ENCODE measurements at places on chromosomes 5 and 9.

GRCh38 chr5:163330723-163331668 is 106.4 kb upstream of the CCNG1 start:
- no peaks in the 10 kb centered on the region for H3K36me3 ChIP-seq
- no peak overlapping the region for H3K4me3 ChIP-seq
- no peak for DNase-seq
- H3K27ac ChIP-seq = no peak overlapping the region
- H3K27me3 ChIP-seq = no peaks in the 10 kb centered on the region

GRCh38 chr5:64690104-64690416 is 243 bp upstream of the SHISAL2B start:
- H3K4me3 ChIP-seq = no peak overlapping the region
- H3K27ac ChIP-seq = no peak overlapping the region
- H3K36me3 ChIP-seq = no peaks in the 10 kb centered on the region
- peaks cover 6% of the 10 kb centered on the region for H3K4me1 ChIP-seq
- peaks cover 22% of the 10 kb centered on the region for H3K27me3 ChIP-seq

DNA sequence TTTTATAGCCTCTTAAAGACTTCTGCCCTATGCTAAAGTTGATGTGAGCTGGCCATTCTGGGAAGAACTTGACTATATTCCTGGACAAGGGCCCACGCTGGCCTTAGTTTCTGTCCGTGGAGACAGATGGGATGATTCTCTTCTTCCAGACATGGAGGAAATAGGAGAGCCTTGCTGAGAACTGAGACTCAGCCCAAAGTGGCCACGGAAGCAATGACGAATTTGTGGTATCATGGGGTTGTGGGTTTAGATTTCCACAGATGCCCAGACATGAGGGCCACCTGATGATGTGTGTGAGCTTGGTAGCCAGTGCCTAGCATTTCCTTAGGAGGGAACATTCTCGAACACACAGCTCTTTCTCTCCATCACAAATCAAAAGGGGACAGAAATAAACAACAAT is 309.1 kb downstream of the NSG2 start:
- H3K4me3 ChIP-seq = no peak overlapping the region
- H3K36me3 ChIP-seq = no peaks in the 10 kb centered on the region
- H3K27ac ChIP-seq = no peak overlapping the region
- DNase-seq = no peak
- no peaks in the 10 kb centered on the region for H3K27me3 ChIP-seq

- no peak for DNase-seq
- peaks cover 16% of the 10 kb centered on the region for H3K4me1 ChIP-seq
- H3K27ac ChIP-seq = no peak overlapping the region
Observed at GRCh38 chr9:33453286-33453860, 6.0 kb upstream of the AQP3 start.

GRCh38 chr5:136135536-136135935 is 2.9 kb downstream of the SMAD5 start:
- H3K4me1 ChIP-seq = peaks cover 17% of the 10 kb centered on the region
- no peaks in the 10 kb centered on the region for H3K27me3 ChIP-seq
- peaks cover 1% of the 10 kb centered on the region for H3K36me3 ChIP-seq
- H3K27ac ChIP-seq = no peak overlapping the region
- no peak for DNase-seq
- no peak overlapping the region for H3K4me3 ChIP-seq

DNA sequence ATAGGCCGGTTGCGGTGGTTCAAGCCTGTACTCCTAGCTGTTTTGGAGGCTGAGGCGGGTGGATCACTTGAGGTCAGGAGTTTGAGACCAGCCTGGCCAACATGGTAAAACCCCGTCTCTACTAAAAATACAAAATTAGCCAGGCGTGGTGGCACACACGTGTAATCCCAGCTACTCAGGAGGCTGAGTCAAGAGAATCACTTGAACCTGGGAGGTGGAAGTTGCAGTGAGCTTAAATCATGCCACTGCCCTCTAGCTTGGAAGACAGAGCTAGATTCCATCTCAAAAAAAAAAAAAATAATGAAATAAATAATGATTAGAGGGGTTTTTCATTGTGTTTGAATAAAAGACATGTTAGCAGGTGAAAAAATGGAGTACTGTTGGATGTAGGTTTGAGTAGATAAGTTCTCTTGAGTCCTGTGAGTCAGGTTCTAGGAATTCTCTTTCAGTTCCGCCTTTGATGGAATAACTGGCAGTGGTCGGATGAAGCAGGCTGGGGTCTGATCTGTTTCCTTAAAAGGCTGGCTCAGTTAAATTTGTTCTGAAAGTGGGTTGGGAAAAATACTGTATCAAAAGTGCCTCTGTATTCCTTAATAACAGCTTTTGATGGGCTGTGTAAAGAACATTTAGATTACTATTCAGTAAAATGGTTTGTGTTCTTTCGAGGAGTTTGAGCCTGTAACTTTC is 73.2 kb downstream of the AOPEP start:
- no peak overlapping the region for H3K27ac ChIP-seq
- H3K4me3 ChIP-seq = no peak overlapping the region
- H3K36me3 ChIP-seq = peaks cover 1% of the 10 kb centered on the region
- no peaks in the 10 kb centered on the region for H3K27me3 ChIP-seq
- H3K4me1 ChIP-seq = peaks cover 5% of the 10 kb centered on the region
- DNase-seq = no peak

DNA sequence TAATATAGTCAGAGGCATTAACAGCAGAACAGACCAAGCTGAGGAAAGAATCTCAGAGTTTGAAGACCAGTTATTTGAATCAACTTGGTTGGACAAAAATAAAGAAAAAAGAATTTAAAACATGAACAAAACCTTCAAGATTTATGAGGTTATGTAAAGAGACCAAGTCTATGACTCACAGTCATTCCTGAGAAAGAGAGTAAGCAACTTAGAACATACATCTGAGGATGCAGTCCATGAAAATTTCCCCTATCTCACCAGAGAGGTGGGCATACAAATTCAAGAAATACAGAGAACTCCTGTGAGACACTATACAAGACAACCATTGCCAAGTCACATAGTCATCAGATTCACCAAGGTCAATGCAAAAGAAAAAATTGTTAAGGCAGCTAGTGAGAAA is 17.4 kb upstream of the C9orf72 start:
- DNase-seq = no peak
- H3K4me3 ChIP-seq = no peak overlapping the region
- no peaks in the 10 kb centered on the region for H3K27me3 ChIP-seq
- H3K4me1 ChIP-seq = peaks cover 9% of the 10 kb centered on the region
- no peaks in the 10 kb centered on the region for H3K36me3 ChIP-seq
- no peak overlapping the region for H3K27ac ChIP-seq

GRCh38 chr5:155049569-155050383 is 36.2 kb downstream of the KIF4B start:
- no peaks in the 10 kb centered on the region for H3K4me1 ChIP-seq
- no peak for DNase-seq
- H3K27ac ChIP-seq = no peak overlapping the region
- H3K27me3 ChIP-seq = no peaks in the 10 kb centered on the region

- no peaks in the 10 kb centered on the region for H3K27me3 ChIP-seq
- no peak for DNase-seq
- no peaks in the 10 kb centered on the region for H3K36me3 ChIP-seq
- H3K4me1 ChIP-seq = no peaks in the 10 kb centered on the region
- H3K4me3 ChIP-seq = no peak overlapping the region
- H3K27ac ChIP-seq = no peak overlapping the region
Observed at GRCh38 chr9:116276651-116277121, 123.1 kb downstream of the PAPPA start.

DNA sequence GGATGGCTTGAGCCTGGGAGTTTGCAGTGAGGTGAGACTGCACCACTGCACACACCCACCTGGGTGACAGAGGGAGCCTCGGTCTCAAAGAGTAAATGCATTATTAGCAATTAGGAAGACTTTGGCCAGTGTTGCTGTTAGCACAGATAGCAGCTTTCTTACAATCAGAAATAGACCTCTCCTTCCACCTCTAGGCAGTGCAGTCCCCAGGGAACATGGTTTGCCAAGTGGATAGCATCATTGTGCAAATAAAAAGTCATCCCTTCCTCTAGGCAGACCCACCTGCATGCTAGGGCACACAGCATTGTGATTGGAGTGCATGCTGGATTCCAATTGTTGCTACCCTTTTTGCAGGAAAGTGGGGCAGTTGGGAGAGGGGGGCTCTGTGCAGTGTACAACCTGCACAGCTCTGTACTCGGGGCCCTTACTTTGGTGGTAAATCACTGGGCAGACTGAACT is 77.9 kb upstream of the KLF9 start:
- no peak overlapping the region for H3K27ac ChIP-seq
- no peaks in the 10 kb centered on the region for H3K27me3 ChIP-seq

- no peak for DNase-seq
- no peaks in the 10 kb centered on the region for H3K4me1 ChIP-seq
- H3K4me3 ChIP-seq = no peak overlapping the region
- no peak overlapping the region for H3K27ac ChIP-seq
- no peaks in the 10 kb centered on the region for H3K36me3 ChIP-seq
Observed at GRCh38 chr5:11955331-11955730, 51.1 kb upstream of the CTNND2 start.

- no peaks in the 10 kb centered on the region for H3K36me3 ChIP-seq
- H3K27me3 ChIP-seq = no peaks in the 10 kb centered on the region
Observed at GRCh38 chr9:87445646-87446045, 52.0 kb upstream of the DAPK1 start.

- DNase-seq = no peak
- no peaks in the 10 kb centered on the region for H3K4me1 ChIP-seq
- no peaks in the 10 kb centered on the region for H3K36me3 ChIP-seq
- no peak overlapping the region for H3K27ac ChIP-seq
- H3K4me3 ChIP-seq = no peak overlapping the region
Observed at GRCh38 chr9:109726119-109726518, 53.9 kb upstream of the PALM2AKAP2 start.

GRCh38 chr5:4383102-4383501 is 757.0 kb upstream of the ADAMTS16 start:
- H3K4me3 ChIP-seq = no peak overlapping the region
- H3K27me3 ChIP-seq = no peaks in the 10 kb centered on the region
- H3K36me3 ChIP-seq = no peaks in the 10 kb centered on the region

DNA sequence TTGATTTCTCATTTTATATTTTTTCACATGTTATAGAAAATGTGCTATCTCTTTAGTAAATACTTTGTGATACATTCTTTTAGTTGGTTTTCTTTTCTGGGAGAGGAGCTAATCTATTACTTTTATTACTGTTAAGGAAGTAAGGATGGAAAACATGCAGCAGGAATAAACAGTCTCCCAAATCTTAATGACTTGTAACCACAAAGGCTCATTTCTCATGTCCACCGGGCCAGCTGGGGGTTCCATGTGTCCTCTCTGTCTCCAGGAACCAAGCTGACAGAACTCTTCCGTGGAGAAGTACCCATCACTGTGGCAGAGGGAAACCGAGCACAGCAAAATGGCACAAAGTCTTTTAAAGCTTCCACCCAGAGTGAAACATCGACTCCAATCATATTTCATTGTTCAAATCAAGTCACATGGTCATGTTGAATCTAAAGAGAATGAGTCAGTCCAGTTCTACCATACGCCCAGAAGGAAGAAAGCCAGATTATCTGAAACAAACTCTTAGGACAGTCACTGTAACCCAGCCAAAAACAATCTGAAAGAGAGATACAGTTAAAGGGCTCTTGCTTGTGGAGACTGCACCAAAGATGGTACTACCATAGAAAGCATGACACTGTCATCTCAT is 97.1 kb upstream of the CDH6 start:
- H3K36me3 ChIP-seq = no peaks in the 10 kb centered on the region
- H3K4me3 ChIP-seq = no peak overlapping the region
- H3K27me3 ChIP-seq = no peaks in the 10 kb centered on the region
- DNase-seq = no peak

- H3K4me3 ChIP-seq = no peak overlapping the region
- no peak for DNase-seq
- no peaks in the 10 kb centered on the region for H3K4me1 ChIP-seq
- no peaks in the 10 kb centered on the region for H3K36me3 ChIP-seq
- H3K27ac ChIP-seq = no peak overlapping the region
Observed at GRCh38 chr5:130720355-130720754, 444.7 kb downstream of the HINT1 start.

DNA sequence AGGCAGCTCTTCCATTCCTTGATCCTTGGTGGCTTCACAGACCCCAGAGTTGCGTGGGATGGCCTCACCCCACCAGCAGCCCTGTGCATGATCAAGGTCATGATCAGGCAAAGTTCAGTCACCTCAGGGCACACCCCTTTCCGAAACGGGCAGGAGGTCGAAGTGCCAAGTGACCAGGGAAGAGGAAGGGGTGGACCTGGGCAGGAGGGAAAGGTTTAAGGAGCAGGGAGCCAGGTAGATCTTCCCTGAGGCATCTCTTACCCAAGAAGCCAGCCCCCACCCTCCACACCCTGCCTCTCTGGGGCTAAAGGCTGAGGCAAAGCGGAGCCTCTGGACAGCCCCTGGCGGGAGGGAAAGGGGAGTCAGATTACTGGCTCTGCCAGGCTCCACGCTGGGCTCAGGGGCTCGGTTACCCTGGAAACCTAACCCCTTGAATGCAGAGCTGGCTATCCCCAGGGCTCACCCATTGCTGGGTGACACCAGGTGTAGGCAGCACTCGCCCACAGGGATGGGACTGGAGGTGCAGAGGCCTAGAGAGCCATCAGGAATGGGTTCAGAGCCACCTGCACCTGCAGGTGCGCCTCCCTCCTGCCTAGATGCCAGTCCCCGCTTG is 3.6 kb downstream of the MGAT4B start:
- H3K27me3 ChIP-seq = no peaks in the 10 kb centered on the region
- H3K4me3 ChIP-seq = no peak overlapping the region
- peak; percentile 19 for DNase-seq
- H3K36me3 ChIP-seq = peaks cover 29% of the 10 kb centered on the region
- H3K27ac ChIP-seq = no peak overlapping the region

GRCh38 chr5:153489611-153490010 is 859 bp upstream of the GRIA1 start:
- H3K4me1 ChIP-seq = no peaks in the 10 kb centered on the region
- H3K27me3 ChIP-seq = peaks cover 17% of the 10 kb centered on the region
- H3K27ac ChIP-seq = no peak overlapping the region
- H3K36me3 ChIP-seq = no peaks in the 10 kb centered on the region

- no peaks in the 10 kb centered on the region for H3K27me3 ChIP-seq
- no peaks in the 10 kb centered on the region for H3K4me1 ChIP-seq
- no peak for DNase-seq
- no peak overlapping the region for H3K27ac ChIP-seq
Observed at GRCh38 chr5:167168971-167169370, 1122.5 kb upstream of the WWC1 start.

- H3K36me3 ChIP-seq = no peaks in the 10 kb centered on the region
- H3K4me1 ChIP-seq = no peaks in the 10 kb centered on the region
- H3K27ac ChIP-seq = no peak overlapping the region
- H3K27me3 ChIP-seq = no peaks in the 10 kb centered on the region
- DNase-seq = no peak
Observed at GRCh38 chr9:77602852-77603251, 45.3 kb downstream of the GNA14 start.

DNA sequence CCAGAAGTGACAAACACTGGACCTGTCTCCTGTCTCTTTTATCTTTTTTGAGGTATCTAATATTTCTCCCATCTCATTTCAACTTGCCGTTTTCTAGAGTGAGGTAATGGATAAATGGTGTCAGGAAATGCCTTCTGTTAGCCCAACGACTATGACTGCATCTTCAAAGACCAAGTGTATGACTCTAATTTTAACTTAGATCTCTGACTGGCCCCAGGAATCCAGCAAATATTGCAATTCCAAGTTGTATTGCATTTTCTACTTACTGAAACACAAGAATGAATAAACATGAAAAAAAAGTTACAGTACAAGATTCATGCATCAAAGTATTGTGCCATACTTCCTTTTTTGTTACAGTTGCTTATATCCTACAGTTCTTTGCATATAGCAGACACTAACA is 26.3 kb downstream of the SLC28A3 start:
- H3K4me1 ChIP-seq = no peaks in the 10 kb centered on the region
- H3K4me3 ChIP-seq = no peak overlapping the region
- H3K27ac ChIP-seq = no peak overlapping the region
- H3K27me3 ChIP-seq = no peaks in the 10 kb centered on the region
